ENCODE measurements at places on chromosomes 7 and 10.
A peak's percentile ranks its signal among the peaks of the same experiment; 100 is the strongest.

DNA sequence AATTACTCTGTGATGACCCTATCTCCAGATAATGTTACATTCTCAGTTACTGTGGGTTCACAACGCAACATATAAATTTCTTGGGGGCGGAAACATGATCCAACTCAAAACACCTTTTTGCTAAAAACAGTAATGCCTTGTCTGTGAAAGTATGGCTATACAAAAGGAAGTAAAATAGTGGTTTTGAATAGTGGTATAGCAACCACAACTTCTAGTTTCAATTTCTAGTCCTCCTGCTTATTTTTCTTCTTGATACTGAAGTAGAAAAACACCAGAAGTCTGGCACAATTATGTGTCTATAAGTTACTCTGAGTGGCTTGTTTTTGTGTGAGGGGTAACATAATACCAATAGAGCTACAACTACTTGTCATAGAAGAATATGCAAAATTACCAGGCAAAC is 21.5 kb upstream of the ZNF800 start:
- DNase-seq = no peak

GRCh38 chr7:1703871-1704810 is 34.1 kb downstream of the ELFN1 start:
- no peak for DNase-seq

- no peak for DNase-seq
These were observed 87.7 kb upstream of the EGR2 start for GRCh38 chr10:62903828-62904227.

GRCh38 chr7:47720907-47721244 is 139.0 kb upstream of the TNS3 start:
- no peak for DNase-seq

GRCh38 chr10:99123336-99123735 is 112.3 kb downstream of the HPSE2 start:
- DNase-seq = no peak

- no peak for DNase-seq
These were observed 148.1 kb downstream of the ADARB2 start for GRCh38 chr10:1589257-1589656.

DNA sequence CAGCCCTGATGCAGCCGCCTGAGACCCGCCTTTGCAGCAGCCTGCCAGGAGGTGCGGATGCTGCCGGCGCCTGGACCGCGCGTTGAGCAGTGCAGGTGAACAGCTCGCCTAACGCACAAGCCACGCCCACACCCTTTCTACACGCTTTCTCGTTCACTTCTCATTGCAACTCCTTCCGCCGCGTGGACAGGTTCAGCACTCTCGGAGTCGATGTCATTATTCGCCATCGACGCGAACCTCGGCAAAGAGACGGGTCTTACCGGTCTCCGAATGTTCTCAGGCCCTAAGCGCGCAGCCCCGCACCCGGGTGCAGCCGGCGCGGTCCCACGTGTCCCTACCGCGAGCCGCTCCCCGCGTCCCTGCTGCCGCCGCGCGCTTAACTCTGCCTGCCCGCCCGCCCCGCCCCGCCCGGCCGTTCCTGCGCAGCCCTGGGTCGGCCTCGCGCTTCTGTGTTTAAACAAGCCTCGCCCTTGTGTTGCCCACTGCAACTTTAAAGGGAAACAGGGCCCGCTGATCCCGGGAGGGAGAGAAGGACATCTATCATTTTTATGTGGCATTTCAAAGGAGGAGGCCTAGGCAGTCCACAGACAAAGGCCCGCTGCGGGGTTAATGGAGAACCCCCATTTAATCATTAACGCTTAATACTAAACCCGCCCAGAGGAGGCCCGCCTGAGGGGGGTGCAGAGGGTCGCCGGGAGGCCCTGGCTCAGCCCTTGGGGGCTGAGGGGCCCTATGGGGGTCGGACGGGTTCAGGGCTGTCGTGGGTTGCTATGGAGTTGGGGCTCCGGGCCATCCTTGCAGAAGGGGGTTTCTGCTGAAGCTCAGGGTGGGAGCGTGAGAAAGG is 128.5 kb downstream of the WDR11 start:
- DNase-seq = no peak

GRCh38 chr7:28587211-28587610 is 174.9 kb downstream of the CREB5 start:
- DNase-seq = no peak

- no peak for DNase-seq
These were observed 103.9 kb upstream of the POT1 start for GRCh38 chr7:125033506-125033905.

DNA sequence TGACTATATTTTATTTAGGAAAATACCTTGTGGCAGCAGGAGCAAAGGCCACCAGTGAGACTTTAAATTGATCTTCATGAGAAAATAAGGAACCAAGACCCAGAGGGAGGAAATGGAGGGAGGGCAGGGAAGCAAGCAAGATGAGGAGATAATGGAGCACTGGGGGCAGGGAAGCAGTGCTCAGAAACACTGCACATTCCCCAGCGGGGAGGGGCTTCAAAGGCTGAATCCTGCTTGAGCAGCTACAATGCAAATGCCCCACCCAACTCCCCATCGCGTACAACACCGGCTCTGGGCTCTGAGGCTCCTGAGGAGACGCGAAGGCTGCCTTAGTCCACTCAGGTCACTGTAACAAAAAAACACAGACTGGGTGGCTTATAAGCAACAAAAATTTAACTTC is 503.8 kb downstream of the GRID1 start:
- no peak for DNase-seq

DNA sequence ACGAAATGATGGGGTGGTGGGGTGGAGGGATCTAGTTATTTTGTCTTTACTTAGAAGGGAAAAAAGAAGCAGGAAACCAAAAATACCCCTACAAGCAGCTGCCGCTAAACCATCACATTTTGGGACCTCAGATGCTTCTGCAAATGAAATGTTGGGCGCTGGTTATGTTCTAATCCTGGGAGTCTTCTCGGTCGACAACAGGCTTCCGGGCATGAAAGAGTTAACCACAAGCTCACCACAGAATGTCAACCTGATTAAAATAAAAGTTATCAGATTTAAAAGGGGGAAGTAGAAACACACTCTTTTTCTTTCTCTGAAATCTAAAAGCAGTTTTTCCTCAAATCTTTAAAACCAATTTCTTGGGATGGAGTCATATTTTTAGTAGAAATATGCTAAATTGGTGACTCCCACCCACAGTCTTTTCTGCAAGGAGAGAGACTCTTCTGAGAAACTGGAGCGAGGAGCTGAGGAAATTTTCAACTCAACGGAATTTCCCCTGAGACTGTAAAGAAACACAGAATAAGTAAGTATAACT is 16.8 kb downstream of the IL2RA start:
- no peak for DNase-seq

GRCh38 chr7:146956853-146957252 is 840.3 kb downstream of the CNTNAP2 start:
- DNase-seq = no peak

DNA sequence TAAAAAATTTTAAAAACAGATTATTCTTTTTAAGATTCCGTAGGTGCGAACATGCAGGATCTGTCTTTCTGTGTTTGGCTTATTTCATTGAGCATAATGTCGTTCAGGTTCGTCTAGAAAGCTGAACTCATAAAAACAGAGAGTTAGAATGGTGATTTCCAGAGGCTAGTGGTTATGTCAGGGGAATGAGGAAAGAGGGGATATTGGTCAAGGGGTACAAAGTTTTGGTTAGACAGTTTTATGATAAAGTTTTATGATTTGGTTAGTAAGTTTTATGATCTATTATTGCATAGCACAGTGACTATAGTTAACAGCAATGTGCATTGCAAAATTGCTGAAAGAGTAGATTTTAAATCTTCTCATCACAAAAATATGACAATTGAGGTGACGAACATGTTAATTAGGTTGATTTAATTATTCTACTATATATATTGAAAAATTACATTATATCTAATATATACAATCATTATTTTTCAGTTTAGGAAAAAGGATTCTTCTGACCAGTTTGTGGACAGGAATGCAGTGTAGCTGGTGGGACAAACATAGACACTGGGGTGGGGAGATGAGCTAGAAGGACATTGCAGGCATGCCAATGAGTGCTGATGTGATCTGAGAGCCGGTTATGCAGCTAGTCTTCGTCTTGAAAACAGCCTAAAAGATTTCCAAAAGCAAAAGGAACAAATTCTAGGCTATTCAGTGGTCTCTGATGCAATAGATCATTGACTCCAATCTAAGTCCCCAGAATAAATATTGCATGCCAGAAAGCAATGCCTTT is 31.3 kb upstream of the MALRD1 start:
- no peak for DNase-seq

- no peak for DNase-seq
These were observed 335.0 kb upstream of the GLI3 start for GRCh38 chr7:42572056-42572455.

DNA sequence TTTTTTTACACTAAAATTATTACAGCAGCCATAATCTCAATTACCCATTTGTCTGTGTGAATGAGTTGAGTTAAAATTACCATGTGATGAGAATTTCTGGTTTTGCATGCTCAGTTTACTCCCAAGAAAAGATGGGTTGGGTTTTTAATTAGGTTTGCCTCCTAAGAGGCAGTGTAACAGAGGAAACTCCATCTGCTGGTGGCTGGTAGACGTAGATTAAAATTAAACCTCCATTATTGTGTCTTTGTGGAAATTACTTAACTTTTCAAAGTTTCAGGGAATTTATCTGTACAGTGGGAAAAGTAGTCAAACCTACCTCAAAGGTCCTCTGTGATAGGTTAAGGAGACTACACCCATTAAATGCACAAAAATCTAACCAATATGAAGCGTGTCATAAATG is 954.2 kb downstream of the PCDH15 start:
- DNase-seq = no peak

DNA sequence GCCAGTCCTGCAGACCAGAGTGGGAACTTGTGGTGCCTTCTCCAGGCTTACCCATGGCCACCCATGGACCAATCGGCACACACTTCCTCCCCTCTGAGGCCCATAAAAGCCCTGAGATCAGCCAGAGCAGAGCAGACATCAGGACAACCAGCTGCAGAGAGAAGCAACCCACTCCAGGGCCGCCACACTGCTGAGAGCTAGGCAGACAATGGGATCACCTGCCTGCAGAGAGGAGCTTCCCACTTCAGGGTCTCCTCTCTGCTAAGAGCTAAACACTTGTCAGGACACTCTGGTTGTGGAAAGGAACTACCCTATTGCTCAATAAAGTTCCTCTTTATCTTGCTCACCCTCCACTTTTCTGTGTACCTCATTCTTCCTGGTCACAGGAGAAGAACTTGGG is 34.0 kb downstream of the C7orf25 start:
- no peak for DNase-seq

DNA sequence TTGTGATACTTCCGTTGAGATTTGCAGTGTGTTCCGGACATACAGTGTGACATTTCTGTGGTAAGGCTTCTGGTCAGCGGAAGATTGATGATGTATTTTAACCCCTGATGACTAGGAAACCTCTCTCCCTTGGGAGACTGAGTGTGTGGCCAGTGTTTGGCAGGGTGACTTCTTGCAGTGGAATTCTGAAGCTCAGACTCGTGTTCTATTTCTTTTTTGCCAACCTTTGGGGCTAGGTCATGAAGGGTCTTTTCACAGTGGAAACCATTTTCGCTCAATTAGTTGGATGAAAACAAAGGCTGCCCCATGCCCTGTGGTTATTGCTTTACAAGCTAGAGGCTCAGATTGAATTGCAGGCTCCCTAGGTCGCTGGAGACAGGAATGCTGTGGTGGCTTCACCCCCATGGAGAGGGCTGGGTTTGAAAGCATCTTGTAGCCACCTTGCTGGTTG is 288.9 kb downstream of the BBS9 start:
- no peak for DNase-seq

- no peak for DNase-seq
These were observed 719.2 kb upstream of the MBL2 start for GRCh38 chr10:53491774-53492173.

DNA sequence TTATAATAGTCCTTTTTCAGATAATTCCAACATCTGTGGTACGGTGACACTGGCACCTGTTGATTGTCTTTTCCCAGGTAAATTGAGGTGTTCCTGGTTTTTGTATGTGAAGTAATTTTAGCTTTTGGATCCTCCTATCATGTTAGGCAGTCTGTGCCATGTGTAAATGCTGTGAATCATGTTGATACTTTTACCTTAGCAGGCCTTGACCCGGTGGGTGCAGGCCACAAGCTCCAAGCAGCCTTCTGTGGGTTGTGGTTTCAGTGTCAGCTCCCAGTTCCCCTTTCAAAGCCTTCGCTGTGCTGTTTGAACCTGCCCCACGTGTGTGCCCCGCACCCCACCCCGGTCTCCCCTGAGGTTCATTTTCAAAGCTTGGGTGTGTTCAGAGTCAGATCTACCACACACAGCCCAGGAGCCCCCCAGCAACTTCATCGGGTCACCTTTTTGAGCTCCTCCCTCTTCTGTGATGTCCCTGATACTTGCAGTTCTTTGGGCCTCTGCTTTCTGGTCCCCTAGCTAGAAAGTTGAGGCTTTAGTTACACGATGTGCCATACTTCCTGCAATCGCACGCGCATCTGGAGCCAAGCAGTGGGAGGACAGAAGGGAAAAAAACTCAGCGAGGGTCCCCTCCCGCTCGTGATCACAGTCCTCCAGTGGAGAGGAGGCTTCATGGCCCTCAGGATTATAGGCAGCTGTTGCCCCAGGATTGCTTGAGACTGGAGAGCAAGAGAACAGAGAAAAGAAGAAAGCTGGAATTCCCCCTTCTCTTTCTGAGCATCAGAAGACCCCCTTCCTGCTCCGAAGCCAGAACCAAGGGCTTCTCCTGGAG is 8.7 kb upstream of the BHLHA15 start:
- peak; percentile 50 for DNase-seq

- no peak for DNase-seq
These were observed 48.7 kb downstream of the GPR141 start for GRCh38 chr7:37732253-37732652.

- DNase-seq = no peak
These were observed 125.5 kb downstream of the PON1 start for GRCh38 chr7:95198863-95199262.

DNA sequence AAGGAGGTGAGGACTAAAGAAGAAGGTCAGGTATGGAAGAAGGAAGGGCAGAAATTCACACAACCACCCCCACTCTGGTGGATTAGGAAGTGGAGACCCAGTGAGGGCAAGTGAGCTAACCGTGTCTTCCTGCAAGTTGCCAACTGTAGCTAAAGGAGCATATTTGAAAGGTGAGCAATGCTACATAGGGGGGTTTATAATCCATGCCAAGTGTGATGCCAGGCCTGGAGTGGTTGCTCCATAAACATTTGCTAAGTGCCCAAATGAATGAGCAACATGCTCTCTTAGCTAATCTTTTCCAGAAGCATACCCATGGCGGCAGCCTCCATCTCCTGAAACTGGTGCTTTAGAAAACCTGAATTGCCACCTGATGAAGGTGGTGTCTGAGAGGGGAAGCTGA is 121.6 kb downstream of the LRRC18 start:
- DNase-seq = no peak

DNA sequence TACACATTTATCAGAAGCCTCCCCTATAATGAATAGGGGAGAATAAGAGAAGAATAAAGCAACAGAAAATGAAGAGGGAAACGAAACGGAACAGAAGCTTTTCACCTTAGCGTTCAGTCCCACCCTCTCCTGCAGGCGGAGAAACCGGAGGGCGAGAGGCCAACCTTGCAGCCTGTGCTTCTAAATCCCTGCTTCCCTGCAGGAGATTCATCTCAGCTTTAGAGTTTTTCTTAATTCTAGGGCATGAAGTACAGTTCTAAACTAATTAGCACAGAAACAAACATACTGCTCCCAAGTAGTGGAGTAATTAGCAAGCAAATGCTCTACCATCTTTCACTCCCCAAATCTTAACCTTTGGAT is 107.2 kb downstream of the CUBN start:
- DNase-seq = no peak

- no peak for DNase-seq
These were observed 141.7 kb upstream of the COL1A2 start for GRCh38 chr7:94252971-94253370.

All from activated naive CD8-positive, alpha-beta T cell treated with anti-CD3 and anti-CD28 coated beads, Interleukin-2, amount 50 U/mL, for 16 hours (primary cell).